NCI-H2107 (cell line): ENCODE measurements at places on chromosomes 7 and 10.
A peak's percentile ranks its signal among the peaks of the same experiment; 100 is the strongest.

DNA sequence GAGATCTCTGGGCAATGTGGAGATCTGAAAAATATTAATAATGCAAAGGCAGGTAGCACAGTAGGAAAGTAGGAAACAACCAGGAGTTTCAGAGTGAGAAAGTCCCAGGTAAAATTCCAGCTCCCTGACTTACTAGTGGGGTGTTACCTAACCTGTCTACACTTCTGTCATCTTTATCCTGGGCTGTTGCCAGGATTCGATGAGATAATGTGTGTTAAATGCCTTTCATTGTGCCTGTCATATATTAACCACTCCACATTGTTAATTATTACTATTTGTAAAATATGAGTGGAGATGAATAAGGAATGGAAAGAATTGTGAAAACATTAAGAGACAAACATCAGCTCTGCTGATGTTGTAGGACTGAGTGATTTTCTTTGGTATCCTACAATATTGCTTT is 50.0 kb upstream of the FRMD4A start:
- DNase-seq, result no peak

DNA sequence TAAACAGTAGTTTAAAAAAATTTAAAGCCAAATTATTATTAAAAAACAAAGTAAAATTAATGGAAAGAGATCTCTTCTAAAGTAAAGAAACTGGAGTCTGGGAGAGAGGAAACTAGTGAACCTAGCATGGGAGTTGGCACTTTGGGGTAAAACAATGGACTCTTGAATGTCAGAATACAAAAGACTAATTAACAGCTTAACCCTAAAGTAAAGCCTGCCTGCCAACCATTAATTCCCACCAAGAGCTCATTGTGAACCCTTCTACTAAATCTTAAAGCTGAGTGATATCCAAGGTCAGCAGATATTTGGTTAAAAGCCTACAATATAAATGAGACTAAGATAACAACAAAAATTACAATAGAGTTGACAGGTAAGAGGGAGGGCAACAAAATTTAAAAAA is 36.5 kb downstream of the KMT2C start:
- no peak for DNase-seq

DNA sequence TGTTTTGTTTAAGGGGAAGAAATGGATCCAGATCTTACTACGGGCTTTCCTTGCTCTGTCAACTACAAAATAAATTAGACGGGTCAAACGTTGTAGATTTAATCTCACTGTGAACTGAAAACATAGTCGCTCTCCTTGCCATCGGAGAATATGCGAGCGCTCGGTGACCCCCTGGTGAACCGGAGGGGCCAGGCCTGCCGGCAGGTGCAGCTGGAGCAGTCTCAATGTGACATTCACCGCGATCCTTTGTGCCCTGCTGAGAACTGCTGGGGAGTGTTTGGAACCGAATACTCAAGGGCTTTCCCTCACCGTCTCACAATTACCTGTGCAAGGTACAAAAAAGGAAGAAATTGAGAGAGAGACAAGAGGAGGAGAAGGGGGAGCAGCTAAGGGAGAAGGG is 174.1 kb upstream of the GPR26 start:
- peak; percentile 28 for DNase-seq

DNA sequence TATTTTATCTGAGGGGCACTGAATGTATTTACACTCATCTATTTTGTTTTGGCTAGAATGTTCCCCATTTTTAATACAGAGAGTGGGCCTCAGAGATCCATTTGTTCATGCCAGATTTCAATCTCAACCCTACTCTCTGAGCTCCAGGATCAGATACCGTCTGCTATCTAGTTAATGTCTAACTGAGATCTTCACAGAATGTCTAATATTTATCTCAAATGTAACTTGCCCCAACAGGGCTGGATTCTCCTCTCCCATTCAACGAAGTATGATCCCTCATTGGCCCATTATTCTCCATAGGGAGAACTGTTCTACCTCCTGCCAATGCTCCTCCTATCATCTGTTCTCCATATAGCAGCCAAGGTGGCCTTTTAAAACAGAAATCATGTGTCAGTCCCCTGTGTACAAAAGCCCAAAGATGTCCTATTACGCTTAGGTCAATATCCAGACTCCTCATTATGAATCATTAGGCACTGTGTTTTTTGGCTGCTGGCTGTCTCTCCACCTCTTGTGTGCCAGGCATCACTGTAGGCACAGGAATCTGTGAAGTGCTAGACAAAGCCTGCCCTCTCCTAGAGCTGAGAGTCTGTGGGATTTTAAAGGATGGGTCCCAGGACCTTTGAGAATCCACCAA is 169.3 kb upstream of the AGK start:
- no peak for DNase-seq

DNA sequence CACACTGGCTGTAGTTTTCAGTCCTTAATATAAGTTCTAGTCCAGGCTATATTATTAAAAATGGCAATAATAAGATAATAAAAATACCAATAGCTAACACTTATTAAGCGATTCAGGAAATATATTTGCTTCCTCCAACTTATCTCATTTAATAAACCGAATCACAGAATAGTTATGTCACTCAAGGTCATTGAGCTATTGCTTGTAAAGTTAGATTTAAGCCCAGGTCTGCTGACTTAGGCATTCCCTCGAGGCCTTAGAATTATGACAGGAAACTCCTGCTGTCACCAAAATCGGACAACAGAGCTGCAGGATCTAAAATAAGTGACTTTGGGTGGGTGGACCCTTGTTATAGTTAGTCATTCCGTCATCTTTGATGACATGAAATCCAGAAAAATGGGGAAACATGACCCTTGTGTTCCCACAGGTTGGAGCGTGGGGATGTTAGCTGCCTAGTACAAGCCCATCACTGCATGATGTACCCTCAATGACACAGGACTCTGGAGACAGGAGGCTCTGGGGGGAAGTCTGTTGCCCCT is 181.3 kb upstream of the PHYHIPL start:
- no peak for DNase-seq

DNA sequence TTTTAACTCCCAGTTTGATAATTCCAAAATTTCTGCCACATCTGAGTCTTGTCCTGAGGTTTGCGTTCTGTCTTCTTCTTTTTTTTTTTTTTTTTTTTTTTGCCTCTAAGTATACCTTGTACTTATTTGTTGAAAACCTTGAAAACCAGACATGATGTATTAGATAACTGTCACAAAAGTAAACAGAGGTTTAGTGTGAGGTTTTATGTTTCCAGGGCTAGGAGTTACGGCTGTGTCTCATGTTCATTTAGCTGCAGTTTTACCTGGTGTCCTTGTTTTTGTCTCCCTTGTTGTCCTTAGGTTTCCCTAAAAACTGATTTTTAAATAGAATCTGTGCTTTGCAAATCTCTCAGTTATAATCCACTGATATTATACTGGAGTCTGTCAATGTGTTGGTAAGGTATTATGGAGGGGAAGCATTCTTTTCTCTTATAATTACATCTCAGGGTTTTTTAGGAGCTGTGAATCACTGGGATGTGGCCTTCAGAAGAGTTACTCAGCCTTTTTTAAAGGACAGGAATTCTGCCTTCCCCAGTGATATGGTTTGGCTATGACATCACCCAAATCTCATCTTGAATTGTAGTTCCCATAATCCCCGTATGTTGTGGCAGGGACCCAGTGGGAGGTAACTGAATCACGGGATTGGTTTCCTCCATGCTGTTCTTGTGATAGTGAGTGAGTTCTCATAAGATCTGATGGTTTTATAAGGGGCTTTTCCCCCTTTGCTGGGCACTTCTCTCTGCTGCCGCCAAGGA is 95.0 kb downstream of the CDCA7L start:
- no peak for DNase-seq

DNA sequence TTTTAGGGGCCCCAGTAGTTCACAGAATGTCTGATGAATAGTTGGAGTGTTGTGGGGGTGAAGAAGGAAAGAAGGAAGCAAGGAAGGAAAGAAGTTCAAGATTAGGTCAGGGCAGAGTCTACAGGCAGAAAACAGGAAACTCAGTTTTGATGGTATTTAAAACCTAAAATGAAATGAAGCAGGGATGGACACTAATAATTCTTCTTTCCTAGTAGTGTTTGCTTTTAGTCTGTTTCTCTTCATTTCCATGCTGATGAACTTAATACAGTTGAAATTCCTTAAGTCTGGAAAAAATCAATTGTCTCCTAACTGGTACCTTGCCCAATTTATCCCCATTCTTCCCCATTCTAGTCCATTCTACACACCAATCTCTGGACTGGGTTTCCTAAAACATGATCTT is 59.0 kb upstream of the GSAP start:
- DNase-seq, result no peak
